ENCODE measurements at places on chromosomes 13 and 19.
A peak's percentile ranks its signal among the peaks of the same experiment; 100 is the strongest.

- no peak for DNase-seq
Measured at GRCh38 chr19:53130506-53130905, 2.2 kb downstream of the ZNF415 start.

DNA sequence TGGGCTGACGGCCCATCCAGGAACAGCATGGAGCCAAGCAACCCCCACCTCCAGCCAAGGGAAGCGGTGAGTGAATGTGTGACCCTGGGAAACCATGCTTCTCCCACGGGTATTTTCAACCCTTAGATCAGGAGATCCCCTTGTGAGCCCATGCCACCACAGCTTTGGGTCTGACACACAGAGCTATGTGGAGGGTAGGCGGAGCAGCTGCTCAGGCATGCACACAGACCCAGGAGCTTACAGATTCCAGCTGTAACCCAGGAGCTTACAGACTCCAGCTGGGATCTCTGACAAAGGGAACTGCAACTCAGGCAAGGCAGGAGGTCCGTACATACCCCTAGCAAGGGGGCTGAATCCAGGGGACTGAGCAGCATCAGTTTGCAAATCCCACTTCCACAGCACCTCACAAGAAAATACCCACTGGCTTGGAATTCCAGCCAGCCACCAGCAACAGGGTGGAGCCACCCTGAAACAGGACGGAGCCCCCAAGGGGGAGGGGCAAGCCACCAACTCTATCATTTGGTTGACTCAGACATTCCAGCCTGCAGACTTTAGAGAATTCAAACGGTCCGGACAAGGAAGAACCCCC lies 40.8 kb upstream of the RFXAP start:
- no peak for DNase-seq

- no peak for DNase-seq
Measured at GRCh38 chr19:52742516-52742915, 7.7 kb upstream of the ZNF611 start.

DNA sequence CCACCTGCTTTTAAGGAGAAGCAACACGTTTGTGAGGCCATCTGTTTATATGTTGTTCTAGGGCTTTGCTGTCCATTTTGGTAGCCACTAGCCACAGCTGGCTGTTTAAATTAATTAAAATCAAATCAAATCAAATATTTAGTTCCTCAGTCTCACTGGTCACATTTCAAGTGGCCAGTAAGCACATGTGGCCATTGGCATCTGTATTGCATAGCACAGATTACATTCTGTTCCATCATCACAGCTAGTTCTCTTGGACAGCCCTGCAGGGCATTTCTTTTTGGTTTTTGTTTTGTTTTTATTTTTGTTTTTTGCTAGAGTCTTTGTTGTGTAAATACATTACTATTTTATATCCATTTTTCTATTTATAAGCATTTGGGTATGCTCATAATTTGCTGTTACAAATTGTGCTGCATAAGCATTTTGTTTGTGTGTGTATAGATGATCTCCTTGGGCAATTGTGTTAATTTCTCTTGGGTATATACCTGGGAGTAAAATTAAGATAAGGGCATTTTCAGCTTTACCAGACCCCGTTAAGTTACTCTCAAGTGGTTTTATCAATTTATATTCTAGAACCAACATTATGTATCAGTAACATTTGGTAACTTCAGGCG lies 31.3 kb downstream of the SAE1 start:
- DNase-seq: no peak

DNA sequence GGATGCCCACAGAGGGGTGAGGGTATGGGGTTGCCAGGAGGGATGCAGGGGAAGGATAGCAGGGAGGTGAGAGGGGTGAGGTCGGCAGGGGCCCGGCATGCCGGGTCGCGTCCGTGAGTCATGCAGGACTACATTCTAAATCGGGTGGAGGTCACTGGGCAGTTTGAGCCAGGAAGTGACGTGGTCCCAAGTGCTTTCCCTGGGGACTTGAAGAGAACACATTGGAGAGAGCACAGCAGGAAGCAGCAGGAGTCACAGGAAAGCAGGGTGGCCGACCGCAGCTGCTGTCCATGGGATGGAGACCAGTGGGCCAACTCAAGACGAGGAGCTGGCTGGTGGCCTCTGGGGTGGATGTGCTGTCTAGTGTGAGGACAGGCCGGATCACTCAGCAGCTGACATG lies 92.0 kb upstream of the WASF3 start:
- no peak for DNase-seq

DNA sequence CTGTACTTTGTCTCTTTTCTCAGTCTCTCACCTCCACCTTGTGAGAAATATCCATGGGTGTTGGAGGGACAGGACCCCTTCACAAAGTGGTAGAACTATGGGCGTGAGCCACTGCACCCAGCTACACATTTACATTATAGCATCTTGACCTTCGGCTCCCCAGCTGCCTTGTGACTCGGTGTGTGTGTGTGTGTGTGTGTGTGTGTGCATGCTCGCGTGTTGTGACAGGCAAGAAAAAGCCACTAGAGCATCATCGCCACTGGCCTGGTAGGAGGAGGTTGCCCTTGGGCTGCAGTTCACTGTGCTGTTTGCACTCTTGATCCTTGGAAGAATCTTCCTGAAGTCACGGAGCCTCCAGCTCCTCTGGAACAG lies 13.7 kb upstream of the ZNF888 start:
- DNase-seq: no peak

- DNase-seq: no peak
Measured at GRCh38 chr13:38429916-38430315, 80.3 kb downstream of the UFM1 start.

DNA sequence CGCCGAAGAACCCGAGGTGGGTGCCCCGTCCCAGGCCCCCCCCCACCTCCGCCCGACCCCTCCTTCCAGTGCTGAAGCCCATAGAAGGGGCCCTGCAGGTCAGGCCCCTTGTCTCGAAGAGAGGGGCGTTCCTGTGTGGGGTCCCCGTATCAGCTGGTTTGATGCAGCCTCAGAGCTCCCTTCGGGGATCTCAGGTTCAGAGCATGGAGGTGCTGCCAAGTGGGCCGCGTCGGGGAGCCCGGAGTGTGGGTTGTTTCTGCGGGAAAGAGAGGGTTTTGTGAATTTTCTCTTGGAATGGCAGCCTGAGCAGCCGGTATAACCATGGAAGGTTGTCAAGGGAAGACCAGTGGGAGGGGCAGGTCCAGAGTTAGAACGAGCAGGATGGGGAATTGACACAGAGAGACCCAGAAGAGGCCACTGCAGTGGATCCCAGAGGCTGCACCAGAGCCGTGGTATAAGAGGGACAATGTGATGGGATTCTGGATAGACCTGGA lies 384 bp downstream of the TRAPPC2B start:
- DNase-seq: no peak

GRCh38 chr13:77429320-77430142 lies 102.6 kb upstream of the MYCBP2 start:
- DNase-seq: peak; percentile 11

DNA sequence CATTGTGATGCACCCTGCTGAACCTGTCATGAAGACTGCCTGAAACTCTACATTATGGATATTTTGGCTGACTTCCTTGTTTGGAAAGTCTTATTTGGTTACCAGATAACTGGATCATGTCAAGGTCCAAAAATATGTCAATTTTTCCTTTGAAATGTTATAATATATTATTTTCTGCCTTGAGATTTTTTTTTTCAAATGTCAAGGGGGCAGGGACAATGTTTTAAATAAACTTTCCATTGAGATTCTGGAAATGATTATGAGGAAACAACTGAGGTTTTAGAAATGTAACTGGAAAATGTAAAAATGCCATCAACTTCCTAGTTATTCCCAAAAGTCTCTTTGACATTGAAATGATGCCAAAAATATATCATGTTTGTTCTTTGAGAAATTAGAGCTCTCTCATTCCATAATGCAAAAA lies 117.0 kb downstream of the RFC3 start:
- no peak for DNase-seq

GRCh38 chr13:47853236-47853635 lies 147.8 kb downstream of the SUCLA2 start:
- no peak for DNase-seq

- DNase-seq: no peak
Measured at GRCh38 chr13:42363941-42364612, 92.1 kb downstream of the AKAP11 start.

GRCh38 chr19:17873786-17874757 lies 2.3 kb downstream of the SLC5A5 start:
- peak; percentile 54 for DNase-seq

DNA sequence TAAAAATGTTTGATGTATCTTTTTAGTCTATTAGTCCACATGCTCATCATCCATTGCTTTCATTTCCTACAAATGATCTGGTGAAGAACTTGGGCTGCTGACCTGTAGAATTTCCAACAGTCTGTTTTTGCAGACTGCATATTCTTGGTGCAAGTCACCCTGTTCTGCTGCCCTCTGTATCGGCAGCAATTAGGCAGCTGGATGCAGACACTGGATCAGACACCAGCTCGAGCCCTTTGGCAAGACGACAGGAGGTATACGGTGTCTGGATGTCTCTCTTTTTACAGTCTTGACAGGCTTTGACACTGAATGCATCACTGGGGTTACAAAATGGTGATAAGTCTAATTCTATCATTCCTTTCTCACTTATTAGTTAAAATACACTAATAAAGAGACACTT lies 21.8 kb downstream of the MTRF1 start:
- DNase-seq: no peak

DNA sequence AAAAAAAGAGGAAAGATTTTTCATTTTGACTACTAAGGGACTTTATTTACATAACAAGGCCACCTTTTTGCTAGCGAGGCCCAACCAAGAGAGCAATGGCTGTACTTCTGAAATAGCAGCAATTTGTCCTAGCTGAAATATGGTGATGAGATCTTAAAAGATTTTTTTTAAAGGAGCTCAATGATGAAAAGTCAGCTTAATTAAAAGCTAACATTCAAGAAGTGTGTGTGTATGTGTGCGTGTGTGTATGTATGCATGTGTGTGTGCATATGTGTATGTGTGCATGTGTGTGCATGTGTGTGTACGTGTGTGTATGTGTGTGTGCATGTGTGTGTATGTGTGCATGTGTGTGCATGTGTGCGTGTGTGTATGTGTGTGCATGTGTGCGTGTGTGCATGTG lies 24.6 kb upstream of the TM9SF2 start:
- DNase-seq: no peak

- peak; percentile 52 for DNase-seq
Measured at GRCh38 chr19:48249502-48250014, 6.2 kb downstream of the CARD8 start.

- DNase-seq: no peak
Measured at GRCh38 chr13:63700350-63700749, 2284.7 kb upstream of the PCDH20 start.

DNA sequence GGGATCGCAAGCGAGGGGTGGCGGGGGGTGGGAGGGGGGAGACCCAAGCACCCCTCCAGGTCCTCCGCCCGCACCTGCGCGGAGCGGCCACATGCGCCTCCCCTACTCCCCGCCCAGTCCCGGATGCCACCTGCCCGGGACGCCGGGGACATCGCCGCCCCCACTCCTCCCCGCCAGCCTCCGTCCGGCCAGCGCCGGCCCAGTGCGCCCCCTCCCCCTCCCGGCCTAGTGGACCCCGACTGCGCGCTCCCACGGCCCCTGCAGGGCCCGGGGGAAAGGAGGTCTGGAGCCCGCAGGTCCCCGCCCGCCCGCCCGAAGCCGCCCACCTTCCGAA lies 263 bp downstream of the RHPN2 start:
- DNase-seq: no peak

- DNase-seq: no peak
Measured at GRCh38 chr13:37615276-37615675, 16.7 kb upstream of the POSTN start.

- DNase-seq: no peak
Measured at GRCh38 chr13:65133094-65133493, 2097.0 kb downstream of the PCDH9 start.

DNA sequence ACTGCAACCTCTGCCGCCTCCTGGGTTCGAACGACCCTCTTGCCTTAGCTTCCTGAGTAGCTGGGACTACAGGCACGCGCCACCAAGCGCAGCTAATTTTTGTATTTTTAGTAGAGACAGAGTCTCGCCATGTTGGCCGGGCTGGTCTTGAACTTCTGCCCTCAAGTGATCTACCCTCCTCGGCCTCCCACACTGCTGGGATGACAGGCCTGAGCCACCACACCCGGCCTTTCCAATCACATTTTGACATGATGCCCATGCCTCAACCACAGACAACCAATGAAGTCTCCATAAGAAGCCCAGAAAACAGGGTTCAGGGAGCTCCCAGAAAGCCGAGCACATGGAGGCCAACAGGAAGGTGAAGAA lies 11.7 kb downstream of the RAB20 start:
- DNase-seq: no peak

DNA sequence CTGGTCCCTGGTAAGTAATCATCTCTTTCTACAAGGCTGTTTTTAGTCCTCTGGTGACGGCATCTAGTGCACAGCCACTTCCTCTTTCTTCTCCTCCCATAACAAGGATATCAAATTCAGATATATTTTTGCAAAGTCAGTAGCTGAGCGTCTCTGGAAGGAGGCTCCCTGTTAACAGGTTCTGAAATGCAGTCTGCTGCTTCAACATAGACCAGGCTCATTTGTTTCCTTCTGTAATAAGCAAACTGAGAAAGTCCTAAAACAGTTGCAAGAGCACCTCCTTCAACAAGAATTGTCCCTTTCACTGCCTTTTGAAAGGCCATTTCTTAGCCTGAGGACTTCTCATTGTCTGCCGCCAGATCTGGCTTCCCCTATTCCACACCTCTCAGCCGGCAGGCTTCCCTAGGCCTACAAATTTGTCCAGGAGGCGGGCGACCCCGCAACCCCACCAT lies 7.4 kb upstream of the ZSCAN5A start:
- no peak for DNase-seq

GRCh38 chr19:38888876-38889275 lies 10.5 kb downstream of the SIRT2 start:
- DNase-seq: no peak

DNA sequence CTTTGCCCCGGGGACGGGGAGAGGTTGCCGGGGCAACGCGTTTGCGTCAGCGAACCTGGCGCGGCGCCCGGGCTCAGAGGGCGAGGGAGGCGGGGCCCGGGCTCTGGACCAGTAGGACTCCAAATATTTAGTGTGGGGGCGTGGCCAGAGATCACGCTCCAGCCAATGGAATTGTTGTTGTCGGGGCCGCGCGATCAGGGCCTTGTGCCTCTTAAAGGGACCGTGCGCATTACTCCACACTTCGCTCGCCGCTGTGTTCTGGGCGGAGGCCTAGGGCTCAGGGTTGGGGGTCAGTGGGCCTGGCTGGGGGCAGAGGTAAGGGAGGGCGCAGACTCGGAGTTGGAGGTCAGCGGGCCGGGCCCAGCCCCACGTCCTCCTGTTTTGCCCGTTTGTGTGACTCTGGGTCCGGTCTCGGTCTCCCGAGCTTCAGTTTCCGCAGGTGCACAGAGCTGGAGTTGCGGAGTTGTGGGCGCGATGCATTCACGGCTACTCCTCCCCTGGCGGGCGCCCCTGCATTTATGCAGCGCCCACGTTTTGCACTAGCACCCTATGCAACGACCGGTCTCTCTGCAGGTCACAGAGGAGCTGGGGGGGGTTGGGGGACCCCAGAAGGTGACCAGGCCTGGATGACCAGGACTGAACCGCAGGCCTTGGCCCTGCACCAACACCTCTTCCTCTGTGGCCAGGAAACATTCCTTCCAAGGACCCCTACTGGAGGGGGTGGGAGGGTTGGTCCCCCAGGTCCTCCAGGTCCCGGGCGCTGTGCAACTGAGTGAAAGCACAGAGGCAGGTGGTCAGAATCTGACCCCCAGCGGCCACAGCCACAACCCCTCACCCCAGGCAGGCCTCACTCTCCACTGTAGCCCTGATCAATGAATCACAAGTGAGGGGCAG lies 10.7 kb upstream of the MKNK2 start:
- DNase-seq: peak; percentile 99

GRCh38 chr19:48363810-48364597 lies at the start of the genes SYNGR4 and TMEM143:
Gene SYNGR4 (plus strand): TSS chr19:48364367. CDS start chr19:48365843, 1,476 bp downstream.
Gene TMEM143 (minus strand): TSS chr19:48363940. CDS start chr19:48363920, 20 bp downstream.
- peak; percentile 98 for DNase-seq

- DNase-seq: peak; percentile 20
Measured at GRCh38 chr13:92187378-92187989, 789.1 kb downstream of the GPC5 start.
